ENCODE measurements at places on chromosomes 2 and 18. TPM values are rescaled to one million over a fixed set of nuclear protein-coding genes. Genes with fewer than 3 reads are reported as not detected.

DGKD gene
- total RNA-seq = 33.7 TPM

SERPINB4 gene
- not detected for total RNA-seq

- no peak overlapping the region for H3K4me3 ChIP-seq
- peak; percentile 13 for DNase-seq
- peaks cover 24% of the 10 kb centered on the region for H3K4me1 ChIP-seq
- H3K27me3 ChIP-seq = peaks cover 60% of the 10 kb centered on the region
- H3K27ac ChIP-seq = no peak overlapping the region
Measured at GRCh38 chr2:100236166-100236565, 86.1 kb downstream of the LONRF2 start.

GRCh38 chr2:219416938-219417337 is 1.2 kb upstream of the DES start:
- no peaks in the 10 kb centered on the region for H3K4me1 ChIP-seq
- H3K36me3 ChIP-seq = no peaks in the 10 kb centered on the region

All from endodermal cell (in vitro differentiated cells).